ENCODE measurements at places on chromosomes 16 and 17.

DNA sequence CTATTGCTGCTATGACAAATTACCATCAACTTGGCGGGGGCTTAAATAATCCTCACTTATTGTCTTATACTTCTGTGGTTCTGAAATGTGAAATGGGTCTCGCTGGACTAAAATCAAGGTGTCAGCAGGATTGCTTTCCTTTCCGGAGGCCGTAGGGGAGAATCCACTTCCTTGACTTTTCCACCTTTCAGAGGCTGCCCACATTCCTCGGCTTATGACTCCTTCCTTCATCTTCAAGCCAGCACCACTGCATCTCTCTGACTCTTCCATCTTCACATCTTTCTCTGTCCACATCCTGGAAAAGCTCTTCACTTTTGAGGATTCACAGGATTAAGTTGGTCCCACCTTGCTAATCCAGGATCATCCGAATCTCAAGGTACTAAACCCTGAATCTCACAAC, 217.8 kb downstream of the GRIN2A start:
- no peak for DNase-seq

GRCh38 chr17:19538095-19539039, 4.7 kb downstream of the SLC47A1 start:
- peak; percentile 48 for DNase-seq

DNA sequence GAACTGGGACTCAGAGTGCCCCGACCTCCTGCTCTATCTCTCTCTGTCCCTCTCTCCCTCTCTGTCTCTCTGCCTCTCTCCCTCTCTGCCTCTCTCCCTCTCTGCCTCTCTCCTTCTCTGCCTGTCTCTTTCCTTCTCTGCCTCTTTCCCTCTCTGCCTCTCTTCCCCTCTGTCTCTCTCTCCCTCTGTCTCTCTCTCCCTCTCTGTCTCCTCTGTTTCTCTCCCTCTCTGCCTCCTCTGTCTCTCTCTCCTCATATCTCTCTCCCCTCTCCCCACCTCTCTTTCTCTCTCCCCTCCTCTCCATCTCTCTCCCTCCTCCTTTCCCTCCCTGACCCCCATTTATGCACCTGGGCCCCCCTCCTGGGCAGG, 32.7 kb downstream of the TNFRSF13B start:
- no peak for DNase-seq

GRCh38 chr16:19760356-19761060, 42.4 kb downstream of the IQCK start:
- DNase-seq, result no peak

GRCh38 chr17:19537111-19537510, 3.5 kb downstream of the SLC47A1 start:
- no peak for DNase-seq

Measured in hematopoietic multipotent progenitor cell treated with erythropoietin and hydrocortisone succinate and interleukin-3 and kit ligand, for 4 days (in vitro differentiated cells).